Karpas-422 (cell line): ENCODE measurements at places on chromosomes 6 and 20. TPM values are rescaled to one million over a fixed set of nuclear protein-coding genes. Genes with fewer than 3 reads are reported as not detected.

The CAGE1 gene
- not detected in 2 replicates for total RNA-seq

The SLC44A4 gene
- total RNA-seq = not detected in 2 replicates

The MYB gene
- 5.3 and 11.8 TPM in 2 replicates for total RNA-seq

The PNPLA1 gene
- not detected in 2 replicates for total RNA-seq

The TNXB gene
- total RNA-seq = 0.22 and 2.1 TPM in 2 replicates

The ATG5 gene
- 26.7 and 63.3 TPM in 2 replicates for total RNA-seq

The PPIL6 gene
- 0.54 TPM in 1 of 2 replicates, not detected in the other for total RNA-seq
